H1 (cell line): ENCODE measurements at places on chromosomes 13 and 19. TPM values are rescaled to one million over a fixed set of nuclear protein-coding genes. Genes with fewer than 3 reads are reported as not detected.

Gene TMEM150B
- total RNA-seq = 0.88 and 0.91 TPM in 2 replicates

GRCh38 chr19:49766930-49767299, at the start of gene AP2A1:
TSS of gene AP2A1 (plus strand) at chr19:49767001. CDS start at chr19:49767134, 133 bp downstream.
- no peak for DNase-seq

DNA sequence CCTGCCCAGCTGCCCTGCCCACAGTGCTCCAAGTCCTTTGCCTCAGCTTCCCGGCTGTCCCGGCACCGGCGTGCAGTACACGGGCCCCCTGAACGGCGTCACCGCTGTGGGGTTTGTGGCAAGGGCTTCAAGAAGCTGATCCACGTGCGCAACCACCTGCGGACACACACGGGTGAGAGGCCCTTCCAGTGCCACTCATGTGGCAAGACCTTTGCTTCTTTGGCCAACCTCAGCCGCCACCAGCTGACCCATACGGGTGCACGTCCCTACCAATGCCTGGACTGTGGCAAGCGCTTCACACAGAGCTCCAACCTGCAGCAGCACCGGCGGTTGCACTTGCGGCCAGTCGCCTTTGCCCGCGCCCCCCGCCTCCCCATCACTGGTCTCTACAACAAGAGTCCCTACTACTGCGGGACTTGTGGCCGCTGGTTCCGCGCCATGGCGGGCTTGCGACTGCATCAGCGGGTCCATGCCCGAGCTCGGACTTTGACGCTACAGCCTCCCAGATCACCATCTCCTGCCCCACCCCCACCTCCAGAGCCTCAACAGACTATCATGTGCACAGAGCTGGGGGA, 5.7 kb downstream of the ZNF526 start:
- DNase-seq = no peak

Gene PALM3
- 31.3 and 33.1 TPM in 2 replicates for total RNA-seq

- no peak for DNase-seq
Measured at GRCh38 chr13:93238711-93239110, 12.1 kb downstream of the GPC6 start.

GRCh38 chr13:38582133-38582532, 104.7 kb upstream of the FREM2 start:
- no peak for DNase-seq

Gene FAAP24
- total RNA-seq = 4.2 and 4.7 TPM in 2 replicates

- DNase-seq = no peak
Measured at GRCh38 chr13:40490086-40490758, 176.2 kb downstream of the FOXO1 start.

DNA sequence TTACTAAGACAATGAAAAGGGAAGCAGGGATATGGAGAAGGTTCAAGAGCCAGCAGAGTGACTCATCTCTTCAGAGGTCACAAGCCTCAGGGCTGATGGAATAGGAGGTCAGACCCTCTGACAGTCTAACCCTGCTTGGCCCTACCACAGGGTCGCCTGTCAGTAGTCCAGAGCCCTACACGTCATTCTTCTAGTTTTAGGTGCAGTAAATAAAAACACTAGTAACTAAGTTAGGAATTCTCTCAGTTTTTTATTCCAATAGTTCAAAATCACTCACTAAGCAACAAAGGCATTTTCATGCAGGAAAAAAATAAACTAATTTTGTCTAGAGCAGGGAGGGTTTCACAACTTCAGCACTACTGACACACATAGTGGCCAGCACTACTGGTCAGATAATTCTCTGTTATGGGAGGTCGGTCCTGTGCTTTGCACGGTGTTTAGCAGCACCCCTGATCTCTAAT, 27.2 kb downstream of the FOXO1 start:
- no peak for DNase-seq

- no peak for DNase-seq
Measured at GRCh38 chr13:36006347-36006746, 124.8 kb downstream of the DCLK1 start.

- DNase-seq = no peak
Measured at GRCh38 chr13:44022196-44022595, 142.5 kb downstream of the LACC1 start.

DNA sequence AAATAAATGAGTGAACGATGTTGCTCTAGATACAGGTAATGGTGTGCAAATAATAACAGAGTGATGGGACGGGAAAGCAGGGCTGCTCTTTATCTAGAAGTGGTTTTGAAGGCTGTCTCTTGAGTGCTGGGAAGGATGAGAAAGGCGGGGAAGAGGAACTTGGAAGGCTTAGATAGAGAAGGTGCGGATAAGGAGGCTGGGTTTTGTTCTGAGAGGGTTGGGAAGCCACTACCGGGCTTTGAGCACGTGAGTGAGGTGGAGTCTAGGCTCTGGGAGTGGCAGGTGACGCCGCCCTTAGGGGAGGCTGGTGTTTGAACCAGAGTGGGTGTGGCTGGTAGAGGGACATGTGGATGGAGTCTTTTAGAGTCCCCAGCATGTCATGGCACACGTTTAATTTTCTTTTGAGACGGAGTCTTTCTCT, 811 bp downstream of the ARMC6 start:
- DNase-seq = peak; percentile 66

Gene SCGB2B2
- total RNA-seq = not detected in 2 replicates
